Activated naive CD8-positive, alpha-beta T cell treated with anti-CD3 and anti-CD28 coated beads, Interleukin-2, amount 50 U/mL, for 16 hours (primary cell): ENCODE measurements at places on chromosomes 7 and 10.

DNA sequence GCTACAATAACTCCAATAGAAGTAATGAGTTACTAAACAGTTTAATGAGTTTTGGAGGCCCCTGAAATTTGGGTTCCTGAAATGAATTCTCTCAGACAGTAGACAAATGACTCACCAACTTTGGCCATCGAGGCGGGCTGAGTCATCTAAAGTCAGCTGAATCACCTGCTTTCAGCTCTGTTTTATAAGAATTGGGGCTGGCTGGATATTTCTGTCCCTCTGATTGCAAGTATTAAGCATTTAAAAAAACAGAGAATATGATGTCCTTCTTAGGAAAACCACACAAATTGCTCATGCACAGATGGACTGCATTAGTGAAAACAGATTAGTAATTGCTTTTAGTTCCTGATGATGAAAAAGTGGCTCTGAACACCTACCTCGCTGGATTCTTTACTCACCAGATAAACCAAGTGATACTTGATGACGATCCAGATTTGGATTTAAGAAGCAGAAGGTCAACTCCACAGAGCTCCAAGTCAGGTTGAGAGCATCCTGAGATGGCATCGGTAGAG lies 59.1 kb downstream of the ZNF365 start:
- peak; percentile 6 for DNase-seq

- no peak for DNase-seq
These were observed 316.2 kb downstream of the ETV1 start for GRCh38 chr7:13673290-13673689.

DNA sequence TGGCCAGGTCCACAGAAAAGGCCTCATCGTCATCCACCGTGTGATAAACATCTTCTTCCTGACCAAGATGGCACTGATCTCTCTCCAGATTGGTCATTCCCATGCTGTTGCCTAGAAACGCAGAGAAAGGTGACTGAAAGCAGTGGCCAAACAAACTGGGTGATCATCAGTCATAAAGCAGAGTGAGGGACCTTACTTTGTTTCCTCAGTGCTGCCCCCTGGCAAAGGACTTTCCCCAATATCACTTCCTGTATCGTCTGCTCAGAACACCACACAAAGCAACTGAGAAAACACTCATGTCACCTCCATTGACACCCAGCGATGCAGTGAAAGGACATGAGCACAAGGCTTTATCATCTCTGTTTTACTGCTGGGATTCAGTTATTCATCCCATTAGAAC lies 40.0 kb upstream of the TM9SF3 start:
- no peak for DNase-seq

- DNase-seq, result no peak
These were observed 59.3 kb upstream of the RNF148 start for GRCh38 chr7:122762071-122762470.

DNA sequence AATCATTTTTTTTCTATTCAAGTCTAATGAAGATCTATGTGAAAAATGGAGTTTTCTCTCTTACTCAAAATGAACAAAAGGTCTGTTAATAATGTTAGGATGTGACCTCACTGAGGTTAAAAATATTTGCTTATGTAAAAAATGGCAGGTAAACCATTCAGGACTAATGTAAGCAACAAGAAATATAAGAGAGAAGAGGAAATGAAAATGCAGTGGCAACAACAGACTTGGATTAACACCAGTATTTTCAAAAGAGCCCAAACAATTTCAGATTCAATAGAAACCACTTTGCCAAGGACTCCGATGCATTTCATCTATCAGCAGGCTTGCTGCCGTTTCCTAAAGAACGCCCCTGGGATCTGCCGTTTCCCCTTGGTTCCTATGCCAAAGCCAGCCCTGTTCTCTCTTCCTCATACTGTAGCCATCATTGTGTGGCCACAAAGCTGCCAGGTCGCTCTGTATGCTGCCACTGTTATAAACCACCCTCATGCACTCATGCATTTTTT lies 66.4 kb downstream of the MTURN start:
- DNase-seq, result no peak

DNA sequence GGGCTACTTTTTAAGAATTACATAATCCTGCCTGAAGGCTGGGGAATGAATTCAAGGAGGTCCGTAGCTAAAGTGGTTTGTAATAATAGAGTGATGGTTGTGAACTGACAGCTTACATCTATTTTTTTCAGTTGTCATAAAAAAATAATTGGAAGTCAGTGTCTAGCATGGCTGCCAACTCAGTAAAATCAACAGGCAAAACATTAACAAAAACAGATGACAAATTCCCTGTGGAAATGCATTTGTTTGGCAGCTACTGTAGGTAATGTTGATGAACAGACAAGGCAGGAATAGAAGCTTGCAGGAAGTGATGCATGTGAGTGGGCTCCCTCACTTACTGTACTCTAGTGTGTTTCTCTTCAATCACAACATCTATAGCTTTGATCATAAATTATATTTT lies 766.0 kb upstream of the POT1 start:
- no peak for DNase-seq

DNA sequence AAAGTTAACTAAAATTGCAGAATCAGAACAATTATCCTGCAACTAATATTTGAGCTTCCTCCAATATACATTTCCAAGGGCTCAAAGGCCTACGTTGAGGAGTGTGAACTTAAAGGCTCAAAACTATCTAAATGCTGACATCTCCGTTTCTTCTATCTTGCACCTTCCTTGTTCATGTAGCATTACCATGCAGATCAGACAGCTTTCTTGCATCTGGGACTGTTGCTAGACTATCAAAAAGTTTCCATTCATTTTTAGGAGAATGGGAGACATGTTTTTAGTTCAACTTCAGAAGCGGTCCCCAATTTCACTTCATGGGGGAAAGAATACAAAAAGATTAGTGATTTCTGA lies 2.9 kb downstream of the ANKRD1 start:
- DNase-seq, result no peak

DNA sequence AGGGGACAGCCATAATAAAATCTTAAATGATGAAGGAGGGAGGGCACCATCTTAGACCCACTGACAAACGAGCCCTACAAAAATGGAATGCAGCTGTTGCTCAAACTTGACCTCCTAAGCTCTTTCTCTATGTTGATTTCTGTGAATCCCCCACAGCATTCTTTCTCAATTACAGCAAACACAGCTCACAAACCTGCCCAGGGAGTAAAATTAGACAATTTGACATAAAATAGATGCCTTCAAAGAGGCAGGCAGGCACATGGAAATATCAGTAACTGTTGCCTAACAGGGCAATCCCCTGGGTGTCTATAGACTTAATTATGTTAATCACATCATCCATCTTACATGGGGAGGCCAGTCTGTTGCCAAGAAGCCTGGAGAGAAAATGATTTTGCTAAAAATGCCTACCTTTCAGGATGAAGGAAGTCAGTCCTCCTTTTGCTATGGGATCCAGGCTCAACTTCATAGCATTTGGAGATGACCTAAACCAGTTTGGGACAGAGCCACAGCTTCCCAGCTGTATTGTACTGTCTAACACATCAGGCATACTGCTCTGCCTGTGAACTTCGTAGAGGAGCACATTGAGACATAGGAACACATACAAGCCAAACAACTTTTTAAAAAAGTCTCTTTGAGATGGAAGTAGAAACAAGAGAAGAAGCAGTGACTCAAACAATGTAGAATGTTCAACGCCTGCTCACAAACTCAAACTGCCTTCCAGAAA lies 1177.4 kb downstream of the SORCS1 start:
- DNase-seq, result no peak

- no peak for DNase-seq
These were observed 236.9 kb downstream of the PRKG1 start for GRCh38 chr10:51311228-51311627.

DNA sequence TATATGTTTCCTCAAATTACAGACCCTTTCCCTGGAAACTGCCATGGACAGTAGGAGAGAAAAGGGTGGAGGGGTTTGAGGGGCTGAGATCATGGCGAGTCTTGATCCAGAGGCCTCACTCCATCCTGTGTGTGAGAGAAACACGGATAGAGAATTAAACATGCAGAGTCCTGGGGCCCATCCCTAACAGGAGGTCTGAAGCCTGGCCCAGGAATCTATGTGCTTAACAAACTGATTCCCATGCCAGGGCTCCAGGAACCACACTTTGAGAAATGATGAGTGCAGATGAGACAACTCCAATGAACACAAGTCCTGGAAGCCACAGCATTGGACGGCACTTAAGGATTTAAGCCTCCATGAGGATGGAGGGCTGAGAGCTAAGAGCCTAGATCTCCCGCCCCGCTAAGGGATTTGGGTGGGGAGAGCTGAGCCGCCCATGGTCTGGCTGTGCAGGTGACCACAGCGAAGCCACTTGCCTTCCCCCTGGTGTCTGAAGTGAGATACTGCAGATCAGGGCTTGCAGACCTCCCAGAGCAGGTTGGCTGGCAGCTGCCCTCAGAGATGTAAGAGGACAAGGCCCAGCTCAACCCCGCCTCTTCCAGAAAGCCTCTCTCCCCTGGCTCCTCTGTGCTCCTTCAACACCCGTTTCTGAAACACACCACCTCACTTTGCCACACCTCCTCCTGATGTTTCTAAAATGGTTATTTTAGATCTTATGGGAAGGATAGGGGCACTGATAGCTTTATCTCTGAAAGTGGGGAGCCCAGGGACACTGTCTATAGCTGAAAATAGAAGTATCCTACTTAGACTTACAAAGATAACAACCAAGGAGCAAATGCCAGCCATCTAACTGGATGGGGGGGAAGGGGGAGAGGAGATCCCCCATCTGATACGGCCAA lies 24.8 kb upstream of the EIF5AL1 start:
- DNase-seq, result no peak

DNA sequence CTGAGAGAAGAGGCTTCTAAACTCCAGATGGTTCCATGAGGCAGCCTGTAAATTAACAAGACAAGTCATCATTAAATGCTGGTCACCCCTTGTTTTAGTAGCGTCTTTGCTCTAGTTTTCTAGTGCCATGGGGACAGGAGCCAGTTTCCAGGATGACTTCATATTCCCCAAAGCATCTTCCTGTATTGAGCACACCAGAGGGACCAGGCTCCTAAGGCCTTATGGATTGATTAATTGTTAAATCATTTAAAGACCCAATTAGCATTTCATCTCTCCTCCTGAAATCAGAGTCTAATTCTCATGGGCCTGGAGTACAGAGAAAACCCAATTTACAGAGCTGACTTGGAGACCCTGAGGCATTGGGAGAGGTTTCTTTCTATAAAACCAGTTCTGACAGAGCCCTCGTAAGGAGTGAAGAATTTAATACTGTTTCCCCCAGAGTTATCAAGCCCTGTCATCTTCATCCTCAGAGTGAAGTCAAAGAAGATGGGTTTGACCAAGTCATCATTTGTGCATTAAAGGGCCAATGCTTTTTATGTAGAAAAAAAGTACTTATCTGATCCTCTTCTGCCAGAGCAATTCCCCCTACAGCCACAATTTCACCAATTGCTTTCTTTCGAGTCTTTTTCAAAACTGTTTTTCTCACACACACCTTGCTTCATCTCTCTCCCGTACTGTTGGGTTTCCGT lies 678.7 kb downstream of the SDK1 start:
- no peak for DNase-seq

DNA sequence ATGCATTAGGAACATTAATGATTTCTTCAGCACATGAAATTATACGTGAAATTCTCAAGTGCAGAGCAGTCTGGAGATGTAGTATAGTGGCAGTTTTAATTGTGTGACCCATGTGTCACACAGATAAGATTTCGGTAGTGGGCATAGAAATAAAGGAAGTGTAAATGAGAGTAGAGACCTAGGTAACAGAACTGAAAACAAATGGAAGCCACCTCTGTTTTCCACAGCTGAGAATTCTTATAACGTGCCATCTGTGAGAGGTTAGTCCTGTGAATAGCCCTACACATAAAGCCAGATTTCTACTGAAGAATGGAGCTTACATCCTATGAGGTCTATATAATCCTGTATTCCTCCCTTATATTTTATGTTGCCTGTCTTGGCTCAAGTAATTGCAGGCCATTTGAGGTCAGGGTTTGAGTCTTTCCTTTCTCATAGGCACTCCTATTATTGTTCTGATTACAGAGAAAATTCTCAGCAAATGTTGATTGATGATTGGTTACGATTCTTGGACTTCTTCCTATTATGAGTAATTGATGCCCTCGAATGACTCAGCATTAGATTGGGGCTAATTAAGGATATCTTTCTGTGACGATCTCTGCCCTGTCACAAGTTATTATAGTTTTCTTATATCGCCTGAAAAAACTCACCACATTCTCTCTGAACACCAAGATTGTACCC lies 258.2 kb downstream of the KIF20B start:
- no peak for DNase-seq

DNA sequence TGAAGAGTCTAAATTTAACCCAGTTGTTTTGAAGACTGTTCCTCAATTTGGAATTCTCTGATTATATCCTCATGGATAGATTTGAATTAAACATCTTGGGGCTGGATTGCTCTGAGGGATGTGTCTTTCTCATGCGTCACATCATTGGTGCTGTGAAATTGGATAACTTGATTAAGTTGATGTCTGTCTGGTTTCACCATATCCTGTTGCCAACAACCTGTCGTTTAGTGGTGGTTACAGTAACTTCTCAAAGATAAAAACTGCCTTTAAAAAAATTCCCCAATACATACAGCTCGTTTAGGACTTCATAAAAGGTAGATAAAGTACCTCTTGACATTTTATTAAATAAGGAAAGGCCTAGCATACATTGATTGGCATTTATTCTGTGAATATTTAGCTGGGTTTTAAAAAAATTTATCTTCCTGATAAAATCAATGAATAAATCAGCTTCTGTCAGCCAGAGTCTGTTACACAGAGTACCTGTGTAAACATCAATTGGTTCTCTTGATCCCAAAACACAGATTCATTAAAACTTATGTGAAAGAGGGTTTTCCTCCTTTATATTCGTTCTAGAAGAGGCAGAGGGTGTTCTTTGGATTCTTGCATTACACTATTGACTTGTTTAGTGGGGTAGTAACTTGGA lies 10.5 kb downstream of the CRCP start:
- DNase-seq, result no peak

- no peak for DNase-seq
These were observed 995 bp upstream of the CFTR start for GRCh38 chr7:117478836-117479224.

GRCh38 chr7:15780271-15780670 lies 93.8 kb upstream of the MEOX2 start:
- no peak for DNase-seq

- DNase-seq, result no peak
These were observed 9.9 kb downstream of the ERCC6 start for GRCh38 chr10:49528977-49529506.

DNA sequence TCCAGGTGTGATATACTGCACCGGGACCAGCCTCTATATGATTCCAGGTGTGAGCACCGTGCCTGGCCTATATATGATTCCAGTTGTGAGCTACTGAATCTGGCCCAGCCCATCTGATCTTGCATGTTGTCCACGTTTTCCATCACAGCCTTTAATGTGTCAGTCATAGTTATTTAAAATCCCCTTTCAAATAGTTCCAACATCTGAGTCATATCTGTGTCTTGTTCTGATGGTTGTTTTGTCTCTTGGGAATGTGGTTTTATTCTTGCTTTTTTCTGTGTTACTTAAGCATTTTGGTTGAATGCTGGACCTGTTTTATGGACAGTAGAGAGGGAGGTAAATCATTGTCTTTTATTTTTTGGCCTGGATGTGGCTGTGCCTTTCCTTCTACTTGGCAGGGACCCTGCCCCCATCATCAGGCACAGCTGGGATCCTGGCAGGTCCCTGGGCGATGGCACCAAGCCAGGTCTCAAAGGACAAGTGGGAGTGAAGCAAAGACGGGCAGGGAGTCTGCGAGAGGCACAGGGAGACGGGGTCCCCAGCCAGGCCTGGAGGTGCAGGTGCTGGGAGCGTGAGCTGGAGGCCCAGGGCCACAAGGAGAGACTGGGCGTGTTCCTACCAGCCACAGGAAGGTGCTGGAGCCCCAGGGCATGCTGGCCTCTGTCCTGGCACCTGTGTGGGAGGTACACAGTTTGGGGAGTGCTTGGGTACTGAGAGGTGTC lies 94.7 kb downstream of the DYNC2I1 start:
- DNase-seq, result no peak
